ENCODE measurements at places on chromosomes 1 and 21. TPM values are rescaled to one million over a fixed set of nuclear protein-coding genes. Genes with fewer than 3 reads are reported as not detected.
A peak's percentile ranks its signal among the peaks of the same experiment; 100 is the strongest.

Gene PALMD
- total RNA-seq, result 63.3 TPM

Gene CFHR4
- total RNA-seq, result not detected

GRCh38 chr1:50343323-50343722 lies 79.9 kb downstream of the DMRTA2 start:
- no peak for DNase-seq

Gene FCAMR
- total RNA-seq, result not detected

- no peak for DNase-seq
These were observed 4.9 kb downstream of the PLCH2 start for GRCh38 chr1:2480986-2481364.

DNA sequence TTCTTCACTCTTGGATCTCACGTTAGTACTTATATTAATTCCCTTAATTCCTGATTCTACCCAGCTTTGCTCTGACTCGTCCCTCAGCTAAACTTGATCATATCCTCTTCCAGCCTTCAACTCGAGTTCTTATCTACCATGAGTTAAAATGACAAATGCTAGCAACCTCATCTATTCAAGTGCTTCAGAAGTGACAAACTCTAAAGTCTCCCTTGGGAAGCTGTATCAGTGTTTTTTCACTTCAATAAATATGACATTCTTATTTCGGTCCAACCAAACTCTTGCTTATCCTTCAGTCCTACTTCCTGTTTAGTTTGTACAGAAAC lies 75.3 kb downstream of the FOXJ3 start:
- DNase-seq, result no peak

GRCh38 chr1:207145401-207146058 lies 41.5 kb downstream of the C4BPA start:
- DNase-seq, result no peak

DNA sequence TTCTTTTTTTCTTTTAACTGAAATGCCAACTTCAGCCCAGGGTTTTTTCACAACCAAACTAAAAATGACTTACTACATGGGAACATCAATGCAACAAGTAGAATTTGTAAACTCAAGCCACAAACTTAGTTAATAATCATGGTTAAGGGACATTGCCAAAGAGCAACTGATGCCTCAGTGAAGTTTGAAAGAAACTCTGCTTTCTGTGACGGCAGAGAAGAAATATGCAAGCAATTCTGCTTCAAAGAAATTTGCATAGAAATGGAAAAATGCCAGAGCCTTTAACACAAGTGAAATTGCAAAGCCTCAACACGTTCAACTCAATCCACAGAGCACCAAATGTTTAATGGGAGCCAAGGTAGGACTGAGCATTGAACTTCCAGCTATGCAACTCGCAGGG lies 5.0 kb upstream of the CHD5 start:
- DNase-seq, result no peak

DNA sequence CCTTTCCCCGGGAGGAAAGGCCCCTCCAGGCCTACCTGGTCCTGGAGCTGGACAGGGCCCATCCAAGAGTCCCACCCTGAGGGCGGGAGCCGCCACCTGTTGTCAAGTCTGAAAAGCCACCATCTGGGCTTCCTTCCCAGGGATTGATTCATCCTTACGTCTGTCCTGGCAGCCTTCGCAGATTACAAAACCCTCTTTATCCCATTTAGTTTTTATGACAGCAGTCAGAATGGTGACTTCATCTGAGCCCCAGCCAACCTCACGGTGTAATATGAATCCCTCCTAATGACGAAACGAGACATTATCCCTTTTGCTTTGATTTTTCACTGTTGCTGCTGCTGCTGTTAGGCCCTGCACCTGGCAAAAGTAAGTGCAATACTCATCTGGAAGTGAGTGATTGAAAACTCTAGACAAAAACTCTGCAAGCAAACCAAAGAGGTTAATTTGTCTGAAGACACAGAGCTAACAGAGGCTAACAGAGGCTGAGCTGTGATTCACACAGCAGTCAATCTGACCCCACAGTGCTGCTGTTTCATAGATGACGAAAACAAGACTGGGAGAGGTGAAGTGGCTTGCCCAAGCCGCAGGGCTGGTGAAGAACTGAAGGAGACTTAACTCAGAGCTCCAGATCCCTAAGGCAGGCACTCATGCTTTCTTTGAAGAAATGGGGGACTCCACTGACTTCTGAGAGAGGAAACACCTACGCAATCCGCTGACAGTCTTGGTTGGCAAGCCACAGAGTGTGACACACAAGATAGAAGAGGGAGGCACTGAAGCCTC lies 30.0 kb upstream of the S100A7 start:
- DNase-seq, result no peak

- DNase-seq, result peak; percentile 52
These were observed 74.2 kb downstream of the SIM2 start for GRCh38 chr21:36773117-36773516.

DNA sequence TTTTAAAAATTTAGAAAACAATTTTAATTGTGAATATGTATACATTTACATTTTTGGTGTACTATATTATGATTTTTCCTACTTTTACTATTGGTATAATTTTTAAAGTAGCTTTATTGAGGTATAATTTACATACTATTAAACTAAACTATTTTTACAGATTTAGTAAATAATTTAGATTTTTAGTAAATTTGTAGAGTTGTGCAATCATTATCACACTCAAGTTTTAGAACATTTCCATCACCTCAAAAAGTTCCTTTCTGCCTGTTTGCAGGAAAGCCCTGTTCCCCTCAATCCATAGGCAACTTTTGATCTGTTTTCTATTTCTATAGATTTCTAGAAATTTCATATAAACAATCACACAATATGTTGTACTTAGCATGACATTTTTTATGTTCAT lies 8.2 kb downstream of the PHTF1 start:
- DNase-seq, result no peak

Gene NEXN
- total RNA-seq, result 3.1 TPM

Gene GFI1
- total RNA-seq, result not detected

Gene KDM1A
- 108 TPM for total RNA-seq

GRCh38 chr1:41359211-41360073 lies 1.8 kb upstream of the FOXO6 start:
- DNase-seq, result peak; percentile 33

DNA sequence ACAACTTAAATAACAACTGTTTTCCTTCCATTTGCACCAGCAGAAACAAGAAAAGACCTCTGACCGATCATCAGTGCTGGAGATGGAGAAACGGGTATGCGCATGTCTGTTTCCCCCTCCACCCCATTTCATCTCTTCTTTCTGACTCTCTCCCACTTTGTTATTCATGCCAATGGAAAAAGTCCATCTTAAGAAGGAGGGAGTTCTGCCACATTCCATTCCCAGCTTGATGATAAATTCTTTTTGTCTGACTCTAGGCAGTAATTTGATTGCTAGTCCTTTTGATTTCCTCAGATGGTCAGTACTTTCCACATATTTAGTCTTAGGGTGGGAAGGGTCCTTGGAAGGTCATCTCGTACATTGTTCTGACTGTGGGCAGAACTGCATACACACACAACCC lies 142.5 kb downstream of the SYT2 start:
- no peak for DNase-seq

DNA sequence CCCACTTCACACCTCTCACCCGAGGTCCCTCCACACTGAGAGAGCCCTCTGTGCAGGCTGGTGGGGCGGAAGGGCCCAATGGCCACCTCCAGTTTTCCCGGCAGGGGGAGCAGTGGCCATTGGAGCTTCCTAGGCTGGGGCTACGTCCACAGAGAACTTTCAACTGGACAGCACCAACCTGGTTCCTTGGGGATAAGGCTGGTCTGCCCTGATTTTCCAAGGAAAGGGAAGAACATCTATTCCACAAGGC lies 20.3 kb upstream of the LAPTM5 start:
- no peak for DNase-seq

GRCh38 chr1:74012583-74012982 lies 185.4 kb downstream of the LRRIQ3 start:
- DNase-seq, result no peak
